CD8-positive, alpha-beta T cell (primary cell): ENCODE measurements at places on chromosomes 11 and 22.

DNA sequence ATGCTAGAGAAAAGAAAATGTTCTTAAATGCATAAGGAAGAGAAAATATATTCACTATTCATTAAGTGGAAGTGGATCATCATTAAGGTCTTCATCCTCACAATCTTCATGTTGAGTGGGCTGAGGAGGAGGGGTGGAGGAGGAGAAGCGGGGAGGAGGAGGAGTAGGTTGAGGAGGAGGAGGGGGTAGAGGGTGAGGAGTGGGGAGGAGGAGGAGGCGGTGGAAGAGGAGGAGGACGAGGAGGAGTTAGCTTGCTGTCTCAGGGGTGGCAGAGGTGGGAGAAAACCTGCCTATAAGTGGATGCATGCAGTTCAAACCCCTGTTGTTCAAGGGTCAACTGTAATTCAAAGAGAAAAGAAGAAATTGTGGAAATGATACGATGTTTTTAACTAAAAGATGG is 71.6 kb downstream of the MYEOV start:
- DNase-seq, result no peak

DNA sequence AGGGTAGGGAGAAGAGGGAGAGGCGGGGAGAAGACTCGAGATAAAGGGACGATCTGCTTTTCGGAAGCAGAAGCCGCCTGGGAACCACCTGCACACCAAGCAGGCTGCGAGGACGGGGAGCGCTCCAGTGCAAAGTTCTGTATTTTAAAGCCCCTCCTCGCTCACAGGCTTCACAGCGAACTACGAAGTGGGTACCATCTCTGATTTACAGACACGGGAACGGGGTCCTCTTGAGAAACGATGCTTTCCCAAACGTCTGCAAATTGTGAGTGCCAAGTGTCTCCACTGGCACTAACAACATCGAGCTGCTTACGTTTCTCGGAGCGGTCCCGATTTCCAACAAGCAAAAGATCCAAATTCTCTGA is 700 bp upstream of the STX3 start:
- no peak for DNase-seq

GRCh38 chr11:66285250-66285947 is 3.5 kb downstream of the YIF1A start:
- no peak for DNase-seq

GRCh38 chr11:94417386-94417987 is 16.3 kb upstream of the GPR83 start:
- DNase-seq, result no peak

- no peak for DNase-seq
These were observed 595.2 kb downstream of the BRD1 start for GRCh38 chr22:49232319-49233067.

DNA sequence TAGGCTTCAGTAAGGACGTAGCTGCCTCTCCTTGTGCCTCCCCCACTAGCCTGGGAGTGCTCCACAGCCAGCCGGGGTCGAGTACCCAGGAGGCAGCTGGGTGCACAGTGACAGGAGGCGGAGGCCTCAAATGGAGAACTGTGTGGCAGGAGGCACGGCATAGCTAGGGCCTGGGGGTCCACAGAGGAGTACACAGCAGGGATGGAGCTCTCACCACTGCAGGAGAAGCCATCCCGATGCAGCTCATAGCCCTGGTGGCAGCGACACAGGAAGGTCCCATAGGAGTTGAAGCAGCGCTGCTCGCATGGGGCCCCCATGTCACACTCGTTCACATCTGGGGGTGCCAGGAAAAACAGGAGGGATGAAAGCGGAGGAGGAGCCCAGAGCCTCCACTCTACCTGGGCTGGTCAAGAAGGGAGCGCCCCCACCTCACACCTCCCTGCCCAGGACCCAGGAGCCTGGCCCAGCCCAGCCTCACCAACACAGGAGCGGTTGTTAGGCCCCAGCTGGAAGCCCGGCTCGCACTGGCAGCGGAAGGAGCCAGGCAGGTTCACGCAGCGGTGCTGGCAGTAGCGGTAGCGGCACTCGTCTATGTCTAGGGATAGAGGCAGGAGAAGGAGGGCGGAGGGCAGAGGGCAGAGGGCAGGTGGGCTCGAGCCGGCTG is 2.8 kb downstream of the EFEMP2 start:
- no peak for DNase-seq

- no peak for DNase-seq
These were observed 76.1 kb upstream of the UCP3 start for GRCh38 chr11:74084796-74085541.

GRCh38 chr22:45878901-45879551 is 97.9 kb downstream of the WNT7B start:
- no peak for DNase-seq

DNA sequence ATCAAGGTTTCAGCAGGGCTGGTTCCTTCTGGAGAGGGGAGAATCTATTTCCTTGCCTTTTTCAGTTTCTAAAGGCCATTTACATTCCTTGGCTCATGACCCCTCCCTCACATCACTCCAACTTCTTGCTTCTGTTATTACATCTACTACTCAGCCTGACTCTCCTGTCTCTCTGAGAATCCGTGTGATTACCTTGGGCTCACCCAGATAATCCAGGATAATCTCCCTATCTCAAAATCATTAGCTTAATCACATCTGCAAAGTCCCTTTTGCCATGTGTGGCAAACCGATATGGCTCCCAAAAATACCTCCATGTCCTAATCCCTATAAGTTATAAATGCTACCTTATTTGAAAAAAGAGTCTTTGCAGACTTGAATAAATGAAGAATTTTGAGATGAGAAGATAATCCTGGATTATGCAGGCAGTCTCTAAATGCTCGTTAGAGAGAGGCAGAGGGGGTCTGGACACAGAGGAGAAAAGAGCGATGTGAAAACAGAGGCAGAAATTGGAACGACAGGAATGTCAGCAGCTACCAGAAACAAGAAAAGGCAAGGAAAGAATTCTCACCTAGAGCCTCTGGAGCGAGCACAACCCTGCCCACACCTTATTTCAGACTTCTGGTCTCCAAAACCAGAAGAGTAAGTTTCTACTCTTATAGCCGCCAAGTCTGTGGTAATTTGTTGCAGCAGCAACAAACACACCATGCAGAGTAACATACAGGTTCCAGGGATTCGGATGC is 23.6 kb upstream of the ARHGAP32 start:
- no peak for DNase-seq

- DNase-seq, result no peak
These were observed 4.1 kb upstream of the CRACR2B start for GRCh38 chr11:823441-824291.

DNA sequence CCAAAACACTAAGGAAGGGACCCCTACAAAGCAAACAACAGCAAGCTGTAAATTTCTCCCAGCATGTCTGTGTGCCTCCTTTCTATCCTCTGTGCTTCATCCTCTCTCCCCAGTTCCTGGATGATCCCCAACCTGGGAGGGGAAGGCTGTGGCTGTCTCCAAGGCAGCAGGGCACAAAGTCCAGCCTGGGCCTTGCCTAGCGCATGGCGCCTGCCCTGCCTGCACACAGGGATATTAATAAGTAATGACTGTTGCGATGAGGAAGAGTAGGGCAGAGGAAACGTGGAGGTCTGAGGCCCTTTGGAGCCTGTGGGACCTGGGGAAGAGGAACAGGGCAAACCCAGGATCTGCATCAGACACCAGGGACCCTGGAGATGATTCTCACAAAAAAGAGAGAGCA is 2.0 kb downstream of the USH1C start:
- no peak for DNase-seq

DNA sequence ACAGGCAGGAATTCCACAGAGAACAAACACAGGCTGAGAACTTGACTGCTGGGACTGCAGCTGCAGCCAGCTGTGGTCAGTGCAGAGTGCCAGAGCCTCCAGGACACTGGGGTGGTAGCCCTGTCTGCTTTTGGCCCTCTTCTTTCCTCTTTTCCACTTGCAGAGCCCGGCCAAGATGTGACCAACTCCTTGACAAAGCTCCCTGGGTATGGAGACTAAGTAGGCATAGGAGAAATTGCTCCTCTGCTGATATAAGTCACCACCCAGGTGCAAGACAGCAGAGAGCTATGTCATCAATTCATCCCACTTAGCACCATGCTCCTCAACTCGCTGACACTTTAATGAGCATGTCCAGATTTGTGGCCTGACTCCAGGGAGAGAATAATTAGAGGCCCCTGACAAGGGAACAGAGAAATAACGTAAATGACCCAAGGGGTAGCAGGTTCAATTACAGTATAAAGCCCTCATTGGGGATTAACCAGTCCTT is 369.4 kb upstream of the B3GAT1 start:
- DNase-seq, result no peak

DNA sequence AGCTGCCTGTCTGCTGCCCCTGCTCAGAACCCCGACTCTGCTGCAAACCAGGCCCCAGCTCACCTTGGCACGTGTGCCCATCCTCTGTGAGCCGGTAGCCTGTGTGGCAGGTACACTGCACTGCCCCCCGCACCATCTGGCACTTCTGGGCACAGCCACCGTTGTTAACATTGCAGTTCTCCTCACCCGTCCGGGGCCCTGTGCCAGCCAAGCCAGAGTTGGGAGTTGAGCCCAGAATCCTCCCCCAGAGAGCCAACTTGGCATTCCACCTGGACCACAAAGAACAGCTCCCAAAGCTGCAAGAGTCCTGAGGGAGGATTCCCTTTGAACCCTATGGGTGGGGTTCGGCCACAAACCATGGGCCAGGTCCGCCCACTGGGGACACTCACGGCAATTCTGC is 22.5 kb downstream of the LRP4 start:
- no peak for DNase-seq

DNA sequence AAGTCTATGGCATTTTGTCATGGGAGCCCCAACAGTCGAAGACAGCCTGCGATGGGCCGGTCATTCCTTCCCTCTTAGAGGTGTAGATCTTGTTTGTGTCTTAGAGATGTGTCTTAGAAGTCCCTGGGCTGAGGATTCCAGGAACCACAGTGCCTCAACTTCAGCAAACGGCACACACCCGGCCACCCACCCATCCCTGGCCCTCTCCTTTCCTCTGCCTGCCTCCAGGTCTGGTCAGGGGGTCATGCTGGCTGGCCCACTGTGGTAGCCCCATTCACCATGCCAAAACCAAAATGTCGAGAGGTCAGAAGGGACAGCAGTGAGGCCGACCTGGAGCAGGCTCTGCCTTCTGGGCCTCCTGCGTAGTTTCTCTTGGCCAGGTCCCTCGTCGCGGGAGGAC is 857.9 kb downstream of the TBC1D22A start:
- peak; percentile 23 for DNase-seq

DNA sequence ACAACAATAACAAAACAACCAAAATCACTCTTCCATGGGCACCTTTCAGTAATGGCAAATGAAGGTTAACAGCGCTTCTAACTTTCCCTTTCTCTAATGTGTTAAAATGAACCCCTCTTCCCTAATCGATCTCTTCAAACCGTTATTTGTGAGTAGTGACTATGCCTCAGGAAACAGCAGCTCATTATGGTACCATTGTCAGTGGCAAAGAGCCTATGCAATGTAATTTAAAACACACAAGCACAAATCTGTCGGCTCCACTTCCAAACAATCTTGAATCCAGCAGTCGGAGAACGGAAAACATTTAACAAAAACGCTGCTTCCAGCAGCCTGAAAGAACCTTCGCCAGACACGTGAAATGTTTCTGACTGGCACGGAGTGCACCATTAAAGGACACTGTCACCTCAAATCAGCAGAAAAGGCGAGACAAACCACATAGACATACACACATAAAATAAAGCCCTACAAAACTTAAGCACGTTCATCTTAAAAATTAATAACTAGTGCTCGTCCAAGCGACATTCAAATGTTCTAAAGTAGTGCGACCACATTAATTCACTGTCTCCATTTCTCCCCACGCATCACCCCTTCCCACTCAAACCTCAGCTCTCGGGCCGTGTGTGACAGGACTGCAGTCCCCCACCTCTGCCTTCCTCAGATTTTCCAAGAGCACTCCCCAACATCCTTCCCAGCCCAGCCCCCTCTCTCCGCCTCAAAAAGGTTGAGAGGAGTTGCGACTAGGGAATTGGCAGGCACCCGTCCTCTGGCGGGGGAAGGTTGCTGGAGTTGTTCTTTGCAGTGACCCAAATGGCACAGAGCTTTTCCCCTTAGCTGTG is 748 bp downstream of the RAB30 start:
- DNase-seq, result no peak

DNA sequence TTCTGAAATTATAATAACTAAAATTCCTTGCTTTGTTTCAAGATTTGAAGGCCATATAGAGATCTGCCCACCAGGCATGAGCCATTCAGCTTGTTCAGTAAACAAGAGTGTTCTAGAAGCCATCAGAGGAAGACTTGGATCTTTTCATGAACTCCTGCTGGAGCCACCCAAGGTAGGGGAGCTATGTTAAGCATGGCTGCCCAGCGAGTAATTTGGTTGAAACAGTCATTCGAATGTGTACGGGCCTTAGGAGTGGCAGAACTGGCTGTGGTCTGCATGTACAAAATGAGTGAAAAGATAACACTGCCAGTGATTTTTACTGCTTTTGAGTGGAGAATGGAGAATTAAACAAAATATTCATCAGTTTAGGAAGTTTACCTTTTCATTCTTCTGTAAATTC is 103.7 kb downstream of the PPP6R3 start:
- DNase-seq, result no peak

GRCh38 chr22:19741053-19741452 is 17.7 kb downstream of the GP1BB start:
- no peak for DNase-seq

DNA sequence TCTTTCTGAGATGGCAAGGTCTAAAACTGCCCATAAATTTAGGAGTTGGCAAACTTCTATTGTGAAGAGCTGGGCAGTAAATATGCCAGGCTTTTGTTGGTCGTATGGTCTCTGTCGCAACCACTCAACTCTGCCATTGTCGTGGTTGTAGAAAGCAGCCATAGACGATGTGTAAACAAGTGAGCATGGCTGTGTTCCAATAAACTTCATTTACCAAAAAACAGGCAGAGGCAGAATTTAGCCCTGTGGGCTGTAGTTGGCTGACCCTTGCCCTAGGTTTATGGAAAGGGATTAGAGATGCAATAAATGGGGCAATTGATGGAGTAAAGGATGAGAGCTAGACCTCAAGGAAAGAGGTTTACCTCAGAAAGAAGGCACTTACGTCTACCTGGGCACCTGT is 17.6 kb downstream of the YPEL4 start:
- no peak for DNase-seq

- no peak for DNase-seq
These were observed 142.7 kb downstream of the WNT7B start for GRCh38 chr22:45834241-45834640.

GRCh38 chr11:131923309-131923708 is 552.9 kb downstream of the NTM start:
- DNase-seq, result no peak

DNA sequence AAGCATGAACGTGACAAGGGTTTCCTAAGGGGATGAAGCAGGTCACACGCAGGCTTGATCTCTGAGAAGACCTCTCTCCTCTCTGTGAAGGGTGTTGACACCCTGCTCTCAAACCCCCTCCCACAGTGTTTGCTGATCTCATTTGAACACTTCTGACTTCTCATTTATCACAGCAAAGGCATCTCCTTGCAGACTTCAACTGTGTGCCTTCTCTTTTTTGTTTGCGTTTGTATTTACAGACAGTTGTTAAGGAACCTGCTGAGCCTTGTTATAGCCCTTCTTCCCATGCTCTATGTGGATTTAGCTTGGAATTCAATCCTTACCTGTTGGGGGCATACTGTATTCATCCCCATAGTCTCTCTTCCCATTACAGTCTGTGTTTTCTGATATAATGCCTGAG is 206.5 kb downstream of the NELL1 start:
- DNase-seq, result no peak
